ENCODE measurements at places on chromosomes 7 and 10. TPM values are rescaled to one million over a fixed set of nuclear protein-coding genes. Genes with fewer than 3 reads are reported as not detected.

SFTPA1 gene
- 0.19 TPM for total RNA-seq

SHH gene
- total RNA-seq = not detected

CHAT gene
- not detected for total RNA-seq

ADAMTS14 gene
- total RNA-seq = 0.81 TPM

CNTNAP2 gene
- total RNA-seq = 0.22 TPM

SLC18A2 gene
- total RNA-seq = 0.24 TPM

TYSND1 gene
- 5.2 TPM for total RNA-seq
